ENCODE measurements at places on chromosomes 13 and 19.

GRCh38 chr19:39183104-39183503 is 13.7 kb upstream of the NCCRP1 start:
- no peak for DNase-seq

GRCh38 chr13:22993148-22993547 is 187.6 kb upstream of the SGCG start:
- DNase-seq = no peak

GRCh38 chr13:77219401-77219800 is 107.5 kb downstream of the MYCBP2 start:
- DNase-seq = no peak

GRCh38 chr13:113390874-113391497 is 27.1 kb upstream of the GRTP1 start:
- no peak for DNase-seq

DNA sequence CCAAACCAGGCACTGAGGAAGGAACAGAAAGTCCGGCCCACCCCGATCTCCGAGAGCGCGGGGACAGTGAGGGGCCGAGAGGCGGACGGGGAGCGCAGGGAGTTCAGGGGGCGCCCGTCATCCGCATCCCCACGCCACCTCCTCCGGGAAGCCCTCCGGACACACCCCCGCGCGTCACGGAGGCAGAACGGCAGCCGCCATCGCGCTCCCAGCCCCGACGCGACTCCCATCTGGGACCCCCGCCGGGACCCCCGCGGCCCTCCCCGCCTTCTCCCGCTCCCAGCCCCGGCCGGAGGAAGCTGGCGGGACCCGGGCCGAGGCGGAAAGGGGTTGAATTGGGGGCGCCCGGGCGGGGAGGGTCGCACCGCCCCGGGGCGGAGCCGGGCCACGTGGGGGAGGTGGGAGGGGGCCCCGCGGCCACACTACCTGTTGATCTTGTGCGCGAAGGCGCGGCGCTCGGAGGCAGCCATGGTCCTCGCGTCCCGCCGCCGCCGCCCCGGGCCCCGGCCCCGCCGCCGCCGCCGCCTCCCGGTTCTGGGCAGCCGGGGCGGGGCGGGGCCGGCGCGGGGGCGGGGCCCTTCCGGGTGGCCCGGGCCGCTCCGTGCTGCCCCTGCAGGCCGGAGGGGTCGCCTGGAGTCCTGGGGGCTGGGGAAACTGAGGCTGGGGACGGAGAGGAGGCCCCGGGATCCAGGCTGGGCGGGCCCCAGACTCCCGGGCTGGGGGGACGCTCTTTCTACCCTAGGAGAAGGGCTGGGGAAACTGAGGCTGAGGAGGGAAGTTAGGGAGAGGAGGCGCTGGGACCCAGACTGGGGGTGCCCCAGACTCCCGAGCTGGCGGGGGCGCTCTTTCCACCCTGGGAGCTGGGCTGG is at the start of gene DOCK6:
Gene DOCK6, minus strand, starts transcription at position 554 of the 869 bp plus-strand sequence. Its CDS starts 84 bp downstream, at position 470.
- no peak for DNase-seq
